ENCODE measurements at places on chromosomes 4 and X.

DNA sequence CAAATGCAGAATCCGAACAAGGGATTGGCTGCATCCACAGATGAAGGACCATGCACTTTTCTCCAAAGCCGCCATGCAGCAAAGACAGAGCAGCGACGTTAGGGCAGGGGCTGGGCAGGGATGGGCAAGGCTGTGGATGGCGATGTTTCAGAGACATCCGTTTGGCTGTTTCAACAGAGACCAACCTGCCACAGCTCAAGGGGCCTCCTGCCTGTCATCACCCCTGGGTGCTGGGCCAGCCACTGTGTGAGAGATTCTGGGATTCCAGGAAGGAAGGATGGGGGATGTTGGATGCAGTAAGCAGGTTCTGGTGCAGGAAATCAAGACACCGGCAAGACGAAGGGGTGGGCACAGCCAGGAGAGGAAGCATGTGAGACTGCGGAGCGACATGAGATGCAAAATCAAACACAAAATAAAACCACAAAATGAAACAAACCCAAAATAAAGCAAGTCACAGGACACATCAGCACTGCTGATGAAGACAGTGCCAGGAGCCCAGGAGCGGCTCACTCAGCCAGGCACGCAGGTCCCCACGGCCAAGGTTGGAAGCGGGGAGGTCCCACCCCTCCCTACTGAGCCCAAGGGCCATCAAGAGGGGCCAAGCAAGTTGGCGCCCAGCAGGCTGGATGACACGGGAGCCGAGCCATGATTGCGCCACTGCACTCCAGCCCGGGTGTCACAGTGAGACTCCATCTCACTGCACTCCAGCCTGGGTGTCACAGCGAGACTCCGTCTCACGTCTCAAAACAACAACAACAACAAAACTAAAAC, 68.1 kb downstream of the FAM53A start:
- DNase-seq = no peak

DNA sequence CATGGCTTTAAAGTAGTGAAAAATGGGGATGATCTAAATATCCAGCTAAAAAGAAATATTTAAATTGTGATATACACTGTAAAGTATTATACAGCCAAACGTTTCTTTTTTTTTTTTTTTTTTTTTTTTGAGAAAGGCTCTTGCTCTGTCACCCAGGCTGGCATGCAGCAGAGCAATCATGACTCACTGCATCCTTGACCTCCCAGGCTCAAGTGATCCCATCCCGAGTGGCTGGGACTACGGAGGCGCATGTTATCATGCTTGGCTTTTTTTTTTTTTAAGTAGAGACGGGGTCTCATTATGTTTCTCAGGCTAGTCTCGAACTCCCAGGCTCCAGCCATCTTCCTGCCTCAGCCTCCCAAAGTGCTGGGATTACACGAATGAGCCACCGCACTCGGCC, 17.1 kb downstream of the SMIM14 start:
- no peak for DNase-seq

GRCh38 chr4:74486905-74487304, 42.0 kb downstream of the AREG start:
- no peak for DNase-seq

GRCh38 chr4:135277068-135277979, 1075.7 kb upstream of the PABPC4L start:
- no peak for DNase-seq

DNA sequence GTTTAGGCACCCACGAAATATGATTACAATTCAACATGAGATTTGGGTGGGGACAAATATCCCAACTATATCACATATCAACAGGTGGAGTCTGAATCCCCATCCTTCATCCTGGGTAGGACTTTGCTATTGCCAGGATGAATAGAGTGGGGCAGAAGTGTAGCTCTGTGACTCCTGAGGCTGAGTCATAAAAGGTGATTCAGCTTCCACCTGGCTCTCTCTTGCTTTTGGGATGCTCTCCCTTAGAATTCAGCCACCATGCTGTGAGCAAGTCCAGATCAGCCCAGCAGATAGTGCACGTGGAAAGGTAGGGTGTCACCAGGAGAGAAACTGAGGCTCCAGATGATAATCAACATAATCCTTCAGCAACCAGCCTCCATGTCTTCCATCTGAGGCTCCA, 193.8 kb upstream of the BCOR start:
- DNase-seq = no peak

GRCh38 chr4:10747186-10747585, 62.6 kb upstream of the CLNK start:
- DNase-seq = no peak

GRCh38 chr4:185730387-185730786, 81.6 kb downstream of the SORBS2 start:
- no peak for DNase-seq

- DNase-seq = no peak
Observed at GRCh38 chr4:113657586-113658233, 103.8 kb downstream of the CAMK2D start.

DNA sequence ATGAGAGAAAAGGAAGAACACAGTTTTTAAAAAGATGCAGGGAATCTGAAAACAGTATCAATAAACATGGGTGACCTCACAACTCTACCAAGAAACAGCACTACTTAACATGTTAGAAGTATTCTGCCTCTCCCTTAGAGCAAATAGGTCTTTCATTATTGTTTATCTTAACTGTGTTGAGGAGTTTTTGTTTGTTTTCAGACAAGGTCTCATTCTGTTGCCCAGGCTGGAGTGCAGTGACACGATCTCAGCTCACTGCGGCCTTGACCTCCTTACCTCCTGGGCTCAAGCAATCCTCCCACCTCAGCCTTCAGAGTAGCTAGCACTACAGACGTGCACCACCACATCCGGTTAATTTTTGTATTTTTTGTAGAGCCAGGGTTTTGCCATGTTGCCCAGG, 165.3 kb upstream of the PRDX4 start:
- DNase-seq = no peak

DNA sequence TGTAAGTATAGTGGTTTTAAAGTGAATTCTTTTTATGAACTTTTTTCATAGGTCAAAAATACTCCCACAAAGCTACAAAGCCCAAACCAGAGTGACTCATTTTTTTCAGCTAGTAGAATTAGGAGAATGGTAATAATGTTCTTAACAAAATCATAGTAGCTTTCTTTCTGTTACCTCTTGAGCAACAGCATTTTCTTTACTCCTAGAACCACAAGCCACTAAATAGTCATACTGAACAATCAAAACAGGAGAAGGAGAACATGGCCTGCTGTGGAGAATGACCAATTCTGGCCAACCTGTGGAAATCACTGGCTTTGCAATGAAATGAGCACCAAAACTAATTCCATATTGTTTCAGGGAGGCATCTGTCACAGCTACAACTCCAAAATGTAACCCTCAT, 112.9 kb downstream of the AMMECR1 start:
- no peak for DNase-seq

- no peak for DNase-seq
Observed at GRCh38 chrX:77776659-77777058, 9.4 kb downstream of the ATRX start.

- DNase-seq = no peak
Observed at GRCh38 chr4:150283689-150284088, 205.4 kb downstream of the DCLK2 start.

DNA sequence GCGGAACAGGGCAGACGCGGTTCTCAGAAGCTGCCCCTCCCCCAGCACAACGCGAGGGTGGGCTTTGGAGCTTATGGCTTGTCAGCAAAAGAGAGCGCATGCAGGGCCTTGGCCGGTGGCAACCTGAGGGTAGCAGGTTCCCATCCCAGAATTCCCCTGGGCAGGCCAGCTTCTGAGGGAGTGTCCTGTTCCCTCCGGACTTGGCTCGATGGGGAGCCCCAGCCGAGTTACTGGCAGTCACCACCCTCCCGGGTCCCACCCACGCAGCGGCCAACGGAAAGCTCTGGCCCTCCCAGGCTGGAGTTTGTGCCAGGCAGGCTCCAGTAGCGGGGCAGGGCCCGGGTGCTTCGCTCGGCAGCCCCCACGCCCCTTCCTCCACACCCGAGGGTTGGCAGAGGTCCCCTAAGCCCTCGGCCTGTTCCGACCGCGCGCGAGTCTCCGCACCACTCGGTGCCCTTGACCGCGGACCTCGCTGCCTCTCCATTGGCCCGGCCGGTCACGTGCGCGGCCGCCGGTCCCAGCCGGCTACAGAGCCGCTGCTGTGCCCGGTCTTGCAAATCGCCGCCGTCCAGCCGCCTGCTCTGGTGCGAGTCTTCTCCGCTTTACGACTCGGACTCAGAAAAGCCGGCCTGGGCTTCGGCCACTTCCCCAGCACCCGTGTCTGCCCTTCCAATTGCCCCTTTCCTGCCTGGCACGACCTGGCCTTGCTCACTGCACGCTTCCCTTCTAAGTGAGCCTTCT, 20.9 kb upstream of the MTM1 start:
- DNase-seq = no peak

DNA sequence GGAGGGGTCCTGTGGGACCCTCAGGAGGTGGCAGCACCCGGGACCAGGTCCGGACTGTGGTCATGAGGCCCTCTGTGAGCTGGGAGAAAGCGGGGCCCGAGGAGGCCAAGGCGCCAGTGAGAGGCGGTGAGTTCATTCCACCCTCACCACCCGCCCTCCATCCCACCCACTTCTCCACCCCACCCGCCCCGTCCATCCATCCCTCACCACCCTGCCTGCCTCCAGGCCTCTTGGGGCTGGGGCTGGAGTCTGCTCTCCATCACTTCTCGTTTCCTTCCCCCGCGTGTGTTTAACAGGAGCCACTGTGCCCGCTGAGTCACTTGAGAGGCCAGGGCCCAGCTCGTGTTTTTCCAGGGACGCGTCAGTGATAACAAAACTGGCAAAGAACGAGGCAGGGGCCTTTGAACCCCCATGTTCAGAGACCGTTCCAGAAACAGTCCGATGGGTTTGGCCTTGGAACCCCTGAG, 6.2 kb downstream of the SH3TC1 start:
- DNase-seq = no peak

GRCh38 chr4:26909369-26909768, 48.7 kb downstream of the STIM2 start:
- DNase-seq = no peak

DNA sequence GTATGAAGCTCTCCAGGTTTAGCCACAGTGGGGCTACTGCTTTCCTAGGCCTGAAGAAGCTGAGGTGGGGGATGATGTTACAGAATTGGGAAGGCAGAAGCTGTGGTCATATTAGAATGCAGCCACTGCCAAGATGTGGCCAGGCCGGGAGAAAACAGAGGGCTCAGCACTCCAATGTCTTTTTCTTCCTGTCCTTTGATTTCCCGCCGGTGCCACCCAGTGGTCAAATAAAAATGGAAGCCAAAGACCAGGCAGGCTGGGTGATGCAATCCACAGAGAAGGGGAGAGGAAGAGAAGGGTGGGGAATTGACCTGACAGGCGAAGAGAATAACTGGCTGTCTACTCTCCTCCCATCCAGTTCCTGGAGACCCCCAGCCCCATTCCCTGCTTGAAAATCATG, 94.9 kb upstream of the SHISA3 start:
- no peak for DNase-seq

GRCh38 chr4:29852537-29852936, 867.6 kb upstream of the PCDH7 start:
- no peak for DNase-seq

DNA sequence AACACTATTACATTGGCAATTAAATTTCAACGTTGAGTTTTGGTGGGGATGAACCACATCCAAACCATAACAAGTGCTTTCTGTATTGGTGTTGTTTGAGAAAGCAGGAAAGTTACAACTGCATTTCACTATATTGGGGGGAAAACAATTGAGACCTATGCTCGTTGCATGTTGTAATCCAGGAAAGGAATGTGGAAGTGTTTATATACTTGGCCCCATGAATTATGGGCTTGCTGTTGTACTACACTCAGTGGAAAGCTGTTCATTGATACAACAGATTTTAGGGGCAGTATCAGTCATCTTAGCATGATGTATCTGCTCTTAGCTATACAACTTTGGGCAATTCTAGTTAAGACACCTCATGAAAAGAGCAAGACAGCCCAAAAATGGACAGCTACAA, 52.4 kb downstream of the KLHL5 start:
- no peak for DNase-seq

- no peak for DNase-seq
Observed at GRCh38 chrX:48523682-48524081, 2.1 kb downstream of the EBP start.
